ENCODE measurements at places on chromosomes 3 and 15. TPM values are rescaled to one million over a fixed set of nuclear protein-coding genes. Genes with fewer than 3 reads are reported as not detected.

DNA sequence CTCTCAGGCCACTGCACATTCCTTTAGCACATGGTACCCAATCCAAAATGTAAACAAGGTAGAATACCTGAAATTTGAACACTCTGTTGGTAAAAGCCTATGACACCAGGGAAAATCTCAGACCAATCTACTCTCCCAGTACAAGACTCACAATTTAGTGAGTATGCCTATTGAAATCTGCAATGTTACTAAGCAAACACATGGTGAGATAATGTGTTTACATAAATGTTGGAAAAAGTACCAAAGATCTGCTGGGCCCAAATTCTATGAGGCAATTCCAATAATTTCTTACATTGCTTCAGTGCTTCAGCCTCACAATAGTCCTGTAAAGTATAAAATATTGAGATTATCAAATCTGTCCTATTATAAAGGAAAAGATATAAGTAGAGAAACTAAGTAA lies 536.1 kb downstream of the PYDC2 start:
- no peak overlapping the region for H3K4me3 ChIP-seq
- H3K4me1 ChIP-seq = no peaks in the 10 kb centered on the region
- no peaks in the 10 kb centered on the region for H3K27me3 ChIP-seq
- no peak for DNase-seq
- H3K36me3 ChIP-seq = no peaks in the 10 kb centered on the region

Gene SLCO2A1
- total RNA-seq = 46.7 TPM

DNA sequence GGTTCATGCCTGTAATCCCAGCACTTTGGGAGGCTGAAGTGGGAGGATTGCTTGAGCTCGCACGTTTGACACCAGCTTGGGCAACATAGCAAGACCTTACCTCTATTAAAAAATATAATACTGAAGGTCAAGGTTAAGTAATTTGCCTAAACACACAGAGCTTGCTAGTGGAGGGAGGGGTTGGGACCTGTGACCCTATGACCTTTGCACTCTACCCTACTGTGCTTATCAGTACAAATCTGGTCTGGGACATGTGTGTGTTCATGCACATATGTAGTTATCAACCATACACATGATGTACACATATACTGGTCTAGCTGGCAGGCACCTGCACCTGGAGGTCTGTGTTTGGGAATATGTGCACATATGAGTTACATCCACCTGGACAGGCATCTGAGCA lies 117.9 kb upstream of the HACD2 start:
- no peaks in the 10 kb centered on the region for H3K27me3 ChIP-seq
- H3K4me1 ChIP-seq = no peaks in the 10 kb centered on the region
- DNase-seq = no peak
- H3K27ac ChIP-seq = peak overlapping the region; percentile 76
- H3K4me3 ChIP-seq = no peak overlapping the region

GRCh38 chr15:32687556-32687955 lies 30.2 kb upstream of the GREM1 start:
- no peak overlapping the region for H3K27ac ChIP-seq
- H3K4me3 ChIP-seq = no peak overlapping the region
- DNase-seq = no peak
- H3K4me1 ChIP-seq = no peaks in the 10 kb centered on the region
- no peaks in the 10 kb centered on the region for H3K27me3 ChIP-seq

DNA sequence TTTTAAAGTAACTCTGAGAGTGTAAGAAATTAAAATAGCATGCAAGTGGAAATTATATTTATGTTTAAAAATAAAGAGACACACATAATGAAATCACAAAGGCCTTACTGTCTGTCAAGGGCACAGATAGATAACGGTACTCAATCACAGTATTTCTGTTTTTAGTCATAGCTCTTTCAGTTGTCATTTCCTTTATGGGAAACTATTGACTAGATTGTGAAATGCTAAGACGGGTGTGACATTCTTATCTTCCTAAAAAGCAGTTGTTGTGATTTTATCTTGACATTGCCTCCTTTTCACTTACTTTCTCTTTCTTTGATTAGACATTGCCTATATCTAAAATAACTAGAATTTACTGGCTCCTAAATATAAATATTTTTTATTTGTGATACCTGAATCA lies 100.1 kb upstream of the PLSCR5 start:
- no peaks in the 10 kb centered on the region for H3K4me1 ChIP-seq
- H3K27ac ChIP-seq = no peak overlapping the region
- H3K4me3 ChIP-seq = no peak overlapping the region
- no peaks in the 10 kb centered on the region for H3K27me3 ChIP-seq
- H3K36me3 ChIP-seq = no peaks in the 10 kb centered on the region

DNA sequence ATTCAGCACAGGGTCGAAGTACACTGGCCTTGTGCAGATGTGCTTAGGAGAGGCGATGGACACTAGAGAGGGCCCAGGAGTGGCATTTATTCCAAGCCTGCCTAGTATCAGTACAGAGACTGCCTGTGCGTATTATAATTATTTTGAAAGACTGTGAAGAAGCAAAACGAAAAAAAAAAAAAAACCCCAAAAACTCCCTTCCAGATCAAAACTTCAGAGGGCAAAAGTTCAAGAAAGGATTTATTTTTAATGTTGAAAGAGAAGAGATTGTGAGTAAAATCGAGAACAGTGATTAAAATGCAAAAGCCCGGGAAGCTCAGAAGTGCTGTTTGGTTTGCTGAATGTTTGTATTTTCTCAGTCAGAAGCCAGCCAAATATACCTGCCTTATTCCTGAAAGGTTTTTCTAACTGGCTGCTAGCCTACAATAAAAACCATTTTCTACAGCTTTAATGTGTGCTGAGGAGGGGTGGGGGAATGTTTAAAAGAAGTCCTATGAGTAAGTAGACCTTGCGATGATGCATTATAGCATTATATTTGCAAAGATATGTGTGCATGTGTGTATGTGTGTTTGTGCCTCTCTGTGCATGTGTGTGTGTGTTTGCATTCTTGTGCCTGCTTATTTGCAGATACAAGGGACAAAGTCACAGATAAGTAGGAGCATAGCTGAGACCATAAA lies 19.3 kb upstream of the LZTFL1 start:
- no peak overlapping the region for H3K4me3 ChIP-seq
- H3K4me1 ChIP-seq = no peaks in the 10 kb centered on the region
- H3K27ac ChIP-seq = no peak overlapping the region
- H3K27me3 ChIP-seq = no peaks in the 10 kb centered on the region
- H3K36me3 ChIP-seq = no peaks in the 10 kb centered on the region

- no peak overlapping the region for H3K4me3 ChIP-seq
- H3K4me1 ChIP-seq = no peaks in the 10 kb centered on the region
- H3K27ac ChIP-seq = no peak overlapping the region
- no peaks in the 10 kb centered on the region for H3K36me3 ChIP-seq
Observed at GRCh38 chr3:13041113-13041776, 32.0 kb downstream of the IQSEC1 start.
